ENCODE measurements at places on chromosomes 3 and 15.
A peak's percentile ranks its signal among the peaks of the same experiment; 100 is the strongest.

DNA sequence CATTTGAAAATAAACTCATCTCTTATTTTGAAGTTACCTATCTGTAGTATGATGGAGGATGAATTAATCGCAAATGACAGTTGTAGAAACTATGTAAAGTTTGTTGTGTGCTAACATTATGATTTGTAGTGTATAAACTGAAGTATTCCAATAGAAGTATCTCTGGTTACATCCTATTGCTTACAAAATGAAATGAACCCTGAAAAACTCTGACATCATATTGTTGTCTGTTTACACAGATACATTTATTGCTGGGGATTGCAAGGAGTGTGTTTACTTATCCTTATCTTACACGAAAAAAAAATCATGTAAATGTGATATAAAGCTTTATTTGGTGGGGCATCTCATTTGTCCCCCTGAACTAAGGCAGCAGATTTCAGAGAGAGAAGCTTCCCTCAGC, 2.6 kb upstream of the ABHD10 start:
- peak; percentile 60 for DNase-seq

- no peak for DNase-seq
Observed at GRCh38 chr3:124950026-124950425, 15.5 kb upstream of the MUC13 start.

GRCh38 chr15:88872106-88872505, 23.2 kb downstream of the HAPLN3 start:
- no peak for DNase-seq

DNA sequence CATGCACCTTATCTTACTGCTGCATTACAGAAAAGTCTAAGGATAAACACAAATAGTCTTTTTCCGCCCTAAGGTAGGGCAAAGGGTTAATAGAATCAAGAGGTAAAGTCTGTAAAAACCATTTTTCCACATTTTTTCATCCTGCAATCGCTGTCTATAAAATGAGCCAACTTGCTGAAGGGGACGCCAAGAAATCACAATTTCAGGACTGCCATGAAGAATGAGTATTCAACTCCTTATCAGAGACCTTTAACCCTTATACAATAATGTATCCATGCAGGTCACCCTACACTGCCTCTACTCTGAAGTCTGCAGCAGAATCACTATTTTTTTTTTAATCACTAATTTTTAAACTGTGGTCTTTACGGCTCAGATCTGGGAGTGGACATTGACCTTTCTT, 1.1 kb upstream of the DNAJC13 start:
- no peak for DNase-seq

DNA sequence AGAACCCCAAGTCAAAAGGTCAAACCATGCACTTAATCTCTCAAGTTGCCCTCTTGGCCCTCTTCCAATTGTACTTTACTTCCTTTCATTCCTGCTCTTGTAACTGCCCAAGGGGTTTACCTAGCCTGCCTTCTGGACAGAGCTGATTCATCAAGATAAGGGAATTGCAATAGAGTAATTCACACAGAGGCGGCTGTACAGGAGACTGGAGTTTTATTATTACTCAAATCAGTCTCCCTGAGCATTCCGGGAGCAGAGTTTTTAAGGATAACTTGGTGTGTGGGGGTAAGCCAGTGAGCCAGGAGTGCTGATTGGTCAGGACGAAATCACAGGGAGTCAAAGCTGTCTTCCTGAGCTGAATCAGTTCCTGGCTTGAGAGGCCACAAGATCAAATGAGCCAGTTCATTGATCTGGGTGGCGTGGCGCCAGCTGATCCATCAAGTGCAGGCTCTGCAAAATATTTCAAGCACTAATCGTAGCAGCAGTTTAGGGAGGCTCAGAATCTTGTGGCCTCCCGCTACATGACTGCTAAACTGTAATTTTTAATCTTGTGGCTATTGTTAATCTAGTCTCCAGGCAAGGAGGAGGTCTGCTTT, 590.0 kb downstream of the EPHA3 start:
- DNase-seq = no peak
